ENCODE measurements at places on chromosomes 2 and 18.

DNA sequence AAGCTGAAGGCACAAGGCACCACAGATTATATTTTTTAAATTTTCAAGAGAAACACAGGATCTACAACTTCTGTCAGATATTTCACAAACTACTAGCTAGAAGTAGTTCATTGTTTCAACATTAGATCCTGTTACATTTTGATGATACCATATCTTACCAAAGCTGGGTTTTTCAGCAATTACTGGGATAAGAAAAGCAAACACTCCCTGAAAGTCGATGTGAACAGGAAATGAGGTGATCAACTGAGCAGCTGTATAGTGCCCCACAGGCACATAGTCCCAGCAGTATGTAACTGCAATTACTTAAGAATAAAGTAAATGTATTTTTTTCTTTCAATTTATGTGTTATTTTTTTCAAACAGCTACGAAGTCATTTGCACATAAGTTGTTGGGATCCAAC, 103.5 kb downstream of the DNER start:
- DNase-seq: no peak

- DNase-seq: no peak
Observed at GRCh38 chr2:223771475-223771874, 65.9 kb downstream of the AP1S3 start.

DNA sequence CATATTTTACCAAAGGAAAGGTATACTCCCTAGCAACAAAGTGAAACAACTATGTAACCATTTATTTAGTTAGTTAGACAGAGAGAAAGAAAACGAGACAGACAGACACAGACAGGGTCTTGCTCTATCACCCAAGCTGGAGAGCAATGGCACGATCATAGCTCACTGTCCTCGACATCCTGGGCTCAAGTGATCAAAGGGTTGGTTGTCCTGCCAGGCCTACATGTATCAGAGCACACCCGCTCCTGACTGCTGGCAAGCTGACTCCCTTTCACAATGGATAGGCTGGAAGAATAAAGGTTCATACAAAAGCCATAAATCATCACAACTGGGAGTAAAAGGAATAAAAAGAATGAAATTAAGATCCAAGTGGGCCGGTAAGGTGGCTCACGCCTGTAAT, 53.5 kb downstream of the ATL2 start:
- no peak for DNase-seq

DNA sequence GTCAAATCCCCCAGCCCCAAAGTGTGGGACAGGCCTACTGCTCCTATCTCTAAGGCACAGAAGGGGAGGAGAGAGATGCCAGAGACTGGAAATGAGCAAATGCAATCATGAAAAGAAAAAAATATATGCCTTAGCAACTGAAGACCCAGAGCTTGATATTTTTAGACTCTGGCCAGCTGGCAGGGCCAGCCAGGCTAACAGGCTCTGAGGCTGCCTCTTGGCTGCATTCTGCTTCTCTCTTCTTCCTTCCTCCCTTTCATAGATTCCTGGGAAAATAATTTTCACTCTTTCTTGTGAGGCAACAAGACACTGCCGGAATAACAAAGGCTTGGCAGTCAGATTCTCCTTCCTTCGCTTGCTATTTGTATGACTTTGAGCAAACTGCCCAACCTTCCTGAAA, 209.1 kb downstream of the RAD51AP2 start:
- DNase-seq: no peak

- no peak for DNase-seq
Observed at GRCh38 chr2:241859017-241859435, 332 bp upstream of the PDCD1 start.

GRCh38 chr18:57273194-57273593, 79.2 kb upstream of the ST8SIA3 start:
- no peak for DNase-seq

- no peak for DNase-seq
Observed at GRCh38 chr2:50743471-50743870, 288.5 kb downstream of the NRXN1 start.

DNA sequence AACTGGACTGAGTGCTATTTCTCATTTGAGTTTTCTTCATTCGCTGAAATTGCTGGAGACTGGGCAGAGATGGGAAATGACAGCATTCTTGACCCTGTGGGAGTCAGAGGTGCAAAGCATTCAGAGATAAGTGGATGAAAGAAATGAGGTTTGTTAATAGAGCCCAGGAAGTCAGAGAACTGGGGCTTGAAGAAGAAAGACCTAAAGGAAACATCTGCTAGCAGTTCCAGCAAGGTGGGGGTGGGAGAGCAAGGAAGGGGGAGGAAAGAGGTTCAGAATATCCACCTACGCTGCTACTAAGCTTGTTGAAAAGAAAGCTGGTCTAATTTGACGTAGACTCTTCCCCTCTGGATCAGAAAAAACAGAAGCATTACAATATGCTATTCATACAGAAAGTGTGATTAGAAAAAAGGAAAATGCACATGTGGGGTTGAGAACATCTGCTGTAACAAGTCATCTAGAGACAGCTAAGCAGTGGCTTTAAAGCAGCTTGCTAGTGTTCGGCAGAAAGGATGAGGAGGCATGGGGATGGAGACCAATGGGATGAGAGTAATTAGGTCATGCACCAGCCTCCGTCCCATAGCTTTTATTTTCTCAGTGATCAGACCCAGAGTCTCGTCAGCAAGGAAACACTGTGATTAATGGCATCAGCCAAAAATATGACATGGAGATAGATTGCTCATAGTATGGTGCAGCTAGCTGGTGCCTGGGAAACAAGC, 29.7 kb downstream of the NAB1 start:
- no peak for DNase-seq

GRCh38 chr2:113276216-113276760, 2.4 kb downstream of the PAX8 start:
- no peak for DNase-seq

DNA sequence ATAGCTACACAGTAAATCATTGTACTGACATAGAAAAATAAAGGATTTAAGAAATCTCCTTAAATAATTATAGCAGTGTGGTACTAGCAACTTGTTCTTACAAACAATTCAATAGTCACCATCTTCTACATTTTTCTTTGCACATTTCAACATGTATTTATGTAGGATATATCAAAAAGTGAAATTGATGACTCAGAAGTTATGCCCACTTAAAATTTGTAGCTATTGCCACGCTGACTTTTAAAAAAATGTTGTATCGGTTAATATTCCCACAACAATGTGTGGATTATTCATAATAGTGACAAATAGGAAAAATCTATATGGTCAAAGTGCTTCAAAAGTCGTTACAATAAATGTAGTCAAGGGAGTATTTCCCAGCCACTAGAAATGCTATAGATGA, 6.7 kb downstream of the TGFA start:
- DNase-seq: no peak

DNA sequence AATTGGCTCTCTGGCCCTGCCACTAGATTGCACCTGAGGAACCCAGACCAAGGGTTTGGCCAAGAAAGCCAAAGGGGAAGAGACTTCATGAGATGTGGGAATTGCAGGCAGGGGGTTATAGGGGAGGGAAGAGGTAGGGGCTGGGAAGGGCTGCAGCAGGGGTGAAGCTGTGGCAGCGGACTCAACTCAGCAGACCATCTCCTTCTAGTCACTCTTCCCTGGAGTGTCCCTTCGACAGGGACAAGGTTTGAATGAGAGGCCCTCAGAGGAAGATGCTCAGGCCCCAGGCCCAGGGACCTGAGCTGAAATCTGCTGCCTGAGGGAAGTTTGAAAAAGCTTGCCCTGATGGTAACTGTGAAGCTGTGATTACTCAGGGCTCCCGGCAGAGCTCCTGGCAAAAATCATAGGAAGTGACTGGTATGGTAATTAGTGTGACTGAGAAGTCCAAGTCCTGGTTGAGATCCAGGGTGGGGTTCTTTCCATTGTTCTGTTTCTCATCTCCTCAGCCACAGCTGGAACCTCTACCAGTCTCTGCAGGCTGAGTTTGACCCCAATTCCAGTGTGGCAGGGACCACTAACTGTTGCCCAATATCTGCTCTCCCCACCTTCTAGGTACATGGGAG, 300.9 kb downstream of the CYP26B1 start:
- no peak for DNase-seq

- no peak for DNase-seq
Observed at GRCh38 chr2:54691445-54692135, 31.9 kb upstream of the EML6 start.

DNA sequence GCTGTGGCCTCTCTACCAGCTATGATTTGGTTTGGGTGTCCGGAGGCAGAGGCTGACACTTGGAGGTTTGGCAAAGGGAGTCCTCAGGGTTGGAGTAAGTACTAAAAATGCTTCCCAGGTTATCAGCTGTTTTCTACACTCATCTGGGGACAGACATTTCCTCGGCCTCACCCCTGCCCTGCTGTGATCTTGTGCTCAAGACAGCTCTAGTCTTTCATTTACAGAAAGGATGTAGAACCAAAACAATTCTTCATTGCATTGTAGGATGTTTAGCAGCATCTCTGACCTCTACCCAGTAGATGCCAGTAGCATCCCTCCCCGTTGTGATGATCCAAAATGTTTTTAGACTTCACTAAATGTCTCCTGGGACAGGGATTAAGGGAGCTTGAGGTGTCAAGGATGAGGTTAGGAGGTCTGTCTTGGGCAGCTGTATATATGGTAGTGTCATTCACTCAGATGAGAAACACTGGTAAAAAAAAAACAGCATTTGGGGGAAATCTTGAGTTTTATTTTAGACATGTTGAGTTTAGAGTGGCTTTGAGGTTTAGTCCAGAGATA, 26.6 kb downstream of the CD28 start:
- no peak for DNase-seq

GRCh38 chr2:147171941-147172340, 672.9 kb upstream of the ACVR2A start:
- no peak for DNase-seq

DNA sequence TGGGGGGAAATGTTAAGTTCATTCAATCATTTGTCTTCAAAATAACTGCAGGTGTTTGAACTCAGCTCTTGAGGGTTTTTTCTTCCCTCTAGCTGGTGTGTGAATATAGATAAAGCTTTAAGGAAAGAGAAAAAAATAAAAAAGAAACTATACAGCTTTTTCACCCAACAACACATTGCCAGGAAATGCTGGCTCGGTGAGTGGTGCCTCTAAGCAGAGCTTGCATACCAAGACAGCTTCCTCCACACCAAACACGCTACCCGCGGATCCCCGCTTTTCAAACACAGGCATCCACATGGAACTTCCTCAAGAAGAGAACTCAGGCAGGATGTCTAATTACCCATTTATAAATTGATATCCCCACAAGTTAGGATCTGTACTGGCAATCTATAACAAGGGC, 69.8 kb upstream of the TANK start:
- no peak for DNase-seq

- DNase-seq: no peak
Observed at GRCh38 chr18:41621177-41621576, 333.9 kb upstream of the PIK3C3 start.

DNA sequence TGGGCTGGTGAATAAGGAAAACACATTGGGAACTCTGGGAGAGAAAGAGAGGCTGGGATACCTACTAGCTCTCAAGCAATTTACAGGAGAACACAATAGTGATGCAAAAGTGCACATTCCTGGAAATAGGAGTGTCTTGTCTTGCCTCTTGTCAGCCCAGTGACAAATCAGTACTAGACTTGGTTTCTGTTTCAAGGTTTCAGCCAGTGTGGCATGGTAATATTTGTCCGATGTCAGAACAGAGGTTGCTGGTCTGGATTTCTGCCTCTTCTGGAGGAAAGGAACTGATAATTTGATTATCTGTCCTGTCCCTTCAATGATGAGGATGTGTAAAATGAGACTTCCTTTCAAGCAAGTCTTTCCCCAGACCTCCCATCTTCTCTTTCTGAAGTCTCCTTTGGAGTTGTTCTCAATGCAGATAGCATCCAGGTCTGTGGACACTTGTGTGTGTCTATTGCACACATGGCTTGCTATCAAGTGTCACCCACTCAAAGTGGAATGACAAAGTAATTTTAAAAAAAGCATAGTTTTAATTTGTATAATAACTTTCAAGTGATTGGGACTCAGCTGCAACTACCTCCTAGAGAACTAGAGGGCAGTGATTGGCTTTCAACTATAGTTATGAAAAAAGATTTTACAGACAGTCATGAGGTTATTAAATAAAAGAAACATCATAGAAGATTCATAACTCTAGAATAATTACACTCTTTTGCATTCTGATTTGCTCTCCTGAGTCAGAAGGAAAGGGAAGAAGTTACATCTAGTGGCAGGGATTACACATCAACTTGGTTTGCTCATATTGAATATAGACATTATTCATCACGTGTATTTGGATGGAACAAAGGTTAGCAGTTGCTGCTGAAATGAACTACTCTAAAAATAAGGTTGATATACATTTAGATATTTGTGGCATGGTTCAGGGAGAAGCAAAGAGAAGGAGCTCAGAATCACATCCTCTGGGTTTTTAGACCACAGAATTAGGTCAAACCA, 4.5 kb downstream of the GPR39 start:
- DNase-seq: no peak

DNA sequence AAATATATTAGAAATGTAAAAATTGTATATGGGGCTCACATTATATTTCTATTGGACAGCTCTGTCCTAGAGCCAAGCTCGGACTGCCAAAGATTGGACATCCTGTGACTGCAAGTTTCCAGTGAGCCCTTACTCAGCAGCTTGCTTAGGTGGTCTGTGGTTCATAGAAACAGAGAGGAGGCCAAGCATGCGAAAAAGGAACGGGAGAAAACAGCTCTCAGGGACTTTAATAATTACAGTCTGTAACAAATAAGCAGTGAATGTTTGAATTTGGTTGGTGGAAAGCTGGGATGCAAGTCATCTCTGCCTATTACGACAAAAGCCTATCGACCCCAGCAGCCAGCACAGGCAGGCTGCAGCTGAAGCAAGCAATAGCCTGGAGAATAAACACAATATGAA, 35.6 kb downstream of the WIPF1 start:
- no peak for DNase-seq

DNA sequence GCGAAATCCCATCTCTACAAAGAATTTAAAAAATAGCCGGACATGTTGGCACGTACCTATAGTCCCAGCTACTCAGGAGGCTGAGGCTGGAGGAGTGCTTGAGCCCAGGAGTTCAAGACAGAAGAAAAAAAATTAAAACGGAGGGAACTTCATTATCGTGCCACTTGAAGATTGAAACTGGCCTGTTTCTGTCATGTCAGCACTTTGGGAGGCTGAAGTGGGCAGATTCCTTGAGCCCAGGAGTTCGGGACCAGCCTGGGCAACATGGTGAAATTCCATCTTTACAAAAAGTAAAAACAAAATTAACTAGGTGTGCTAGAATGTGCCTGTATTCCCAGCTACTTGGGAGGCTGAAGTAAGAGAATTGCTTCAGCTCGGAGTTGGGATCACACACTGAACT, 3.0 kb upstream of the TEX44 start:
- no peak for DNase-seq

- no peak for DNase-seq
Observed at GRCh38 chr18:54440292-54440691, 82.6 kb downstream of the C18orf54 start.

GRCh38 chr18:55763805-55764204, 175.8 kb upstream of the TCF4 start:
- no peak for DNase-seq

- DNase-seq: peak; percentile 81
Observed at GRCh38 chr2:135052042-135052876, at the start of gene RAB3GAP1. RAB3GAP1 (plus strand) TSS chr2:135052292; CDS start chr2:135052308, 16 bp downstream.

- DNase-seq: no peak
Observed at GRCh38 chr2:46073540-46074046, 223.6 kb upstream of the EPAS1 start.

- DNase-seq: no peak
Observed at GRCh38 chr2:8505311-8505920, 176.4 kb upstream of the ID2 start.
